GM23338 (cell line): ENCODE measurements at places on chromosomes 1 and 21. TPM values are rescaled to one million over a fixed set of nuclear protein-coding genes. Genes with fewer than 3 reads are reported as not detected.

- DNase-seq = no peak
- no peaks in the 10 kb centered on the region for H3K27me3 ChIP-seq
- no peaks in the 10 kb centered on the region for H3K4me1 ChIP-seq
- H3K36me3 ChIP-seq = no peaks in the 10 kb centered on the region
- H3K27ac ChIP-seq = no peak overlapping the region
These were observed 183.0 kb downstream of the PHTF1 start for GRCh38 chr1:113576271-113576670.

- H3K27ac ChIP-seq = no peak overlapping the region
- H3K4me3 ChIP-seq = no peak overlapping the region
- no peak for DNase-seq
These were observed 100.7 kb upstream of the TSPAN2 start for GRCh38 chr1:115189814-115190539.

GRCh38 chr1:116433275-116434257 lies 60.5 kb downstream of the ATP1A1 start:
- H3K27ac ChIP-seq = no peak overlapping the region
- no peak overlapping the region for H3K4me3 ChIP-seq
- no peaks in the 10 kb centered on the region for H3K27me3 ChIP-seq
- no peaks in the 10 kb centered on the region for H3K36me3 ChIP-seq
- H3K4me1 ChIP-seq = no peaks in the 10 kb centered on the region

GRCh38 chr1:47915677-47916353 lies 81.4 kb downstream of the TRABD2B start:
- H3K4me3 ChIP-seq = no peak overlapping the region
- H3K27me3 ChIP-seq = no peaks in the 10 kb centered on the region
- no peak overlapping the region for H3K27ac ChIP-seq

DNA sequence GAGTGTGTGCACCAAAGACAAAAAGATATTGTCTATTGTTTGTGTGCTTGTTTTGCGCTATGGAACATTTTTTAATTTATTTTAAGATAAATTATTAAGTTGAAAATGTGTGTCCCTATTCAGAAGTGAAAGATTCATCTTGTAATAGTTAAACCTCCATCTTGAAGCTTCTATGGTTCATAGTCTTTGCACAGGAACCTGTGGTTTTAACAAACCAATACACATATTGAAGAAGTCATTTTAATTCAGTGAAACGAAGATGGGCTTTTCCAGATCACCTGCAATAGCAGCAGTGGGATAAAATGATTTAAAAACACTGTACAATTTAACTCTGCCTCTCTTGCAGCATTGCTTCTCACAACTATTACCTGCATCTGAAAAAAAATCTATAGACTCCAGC lies 42.6 kb upstream of the QSOX1 start:
- H3K27ac ChIP-seq = no peak overlapping the region
- DNase-seq = no peak
- H3K27me3 ChIP-seq = no peaks in the 10 kb centered on the region
- no peaks in the 10 kb centered on the region for H3K4me1 ChIP-seq
- no peaks in the 10 kb centered on the region; the same call in 1 of the 2 replicates for H3K36me3 ChIP-seq

Gene EEIG2
- 42.5 and 44.5 TPM in 2 replicates for total RNA-seq

Gene FCAMR
- not detected in 2 replicates for total RNA-seq
